Activated naive CD8-positive, alpha-beta T cell treated with anti-CD3 and anti-CD28 coated beads, Interleukin-2, amount 10 ng/mL, durations not matched to agents 7 days and 5 days (primary cell): ENCODE measurements at places on chromosomes 7 and 10.

DNA sequence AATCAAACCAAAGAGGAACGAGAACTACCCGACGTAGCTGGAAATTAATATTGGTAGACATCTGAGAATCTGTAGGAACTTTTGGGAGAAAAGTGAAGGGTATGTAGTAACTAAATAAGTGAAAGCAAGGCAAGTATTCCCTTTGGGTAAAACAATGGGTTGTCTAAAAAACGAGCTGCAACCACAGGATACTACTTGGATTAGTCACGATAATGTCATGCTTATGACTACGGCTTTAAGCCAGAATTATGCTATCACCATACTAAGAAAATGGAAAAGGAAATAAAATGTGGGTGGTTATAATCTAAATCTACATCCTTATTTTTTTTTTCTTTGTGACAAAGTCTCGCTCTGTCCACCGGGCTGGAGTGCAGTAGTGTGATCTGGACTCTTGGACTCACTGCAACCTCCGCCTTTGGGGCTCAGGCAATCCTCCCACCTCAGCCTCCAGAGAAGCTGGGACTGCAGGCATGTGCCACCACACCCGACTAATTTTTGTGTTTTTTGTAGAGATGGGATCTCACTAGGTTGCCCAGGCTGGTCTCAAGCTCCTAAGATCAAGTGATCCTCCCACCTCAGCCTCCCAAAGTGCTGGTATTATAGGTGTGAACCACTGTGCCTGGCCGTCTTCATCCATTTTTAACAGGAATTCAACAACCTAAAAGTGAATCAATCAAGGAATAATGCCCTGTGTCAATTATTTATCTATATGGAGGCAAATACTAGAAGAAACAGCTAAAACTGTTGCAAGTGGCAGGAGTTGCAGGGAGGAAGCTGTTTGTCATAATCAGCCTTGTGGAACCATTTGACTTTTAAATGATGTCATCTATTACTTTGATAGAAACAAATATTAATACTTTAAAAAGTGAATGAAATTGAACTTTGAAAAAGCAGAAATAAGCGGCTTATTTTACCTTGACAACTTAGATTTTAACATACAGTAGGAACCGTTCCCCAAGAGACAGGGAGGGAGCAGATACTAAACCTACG, 189.3 kb downstream of the PRPF18 start:
- no peak for DNase-seq

GRCh38 chr7:133009426-133010252, 72.3 kb downstream of the CHCHD3 start:
- no peak for DNase-seq

DNA sequence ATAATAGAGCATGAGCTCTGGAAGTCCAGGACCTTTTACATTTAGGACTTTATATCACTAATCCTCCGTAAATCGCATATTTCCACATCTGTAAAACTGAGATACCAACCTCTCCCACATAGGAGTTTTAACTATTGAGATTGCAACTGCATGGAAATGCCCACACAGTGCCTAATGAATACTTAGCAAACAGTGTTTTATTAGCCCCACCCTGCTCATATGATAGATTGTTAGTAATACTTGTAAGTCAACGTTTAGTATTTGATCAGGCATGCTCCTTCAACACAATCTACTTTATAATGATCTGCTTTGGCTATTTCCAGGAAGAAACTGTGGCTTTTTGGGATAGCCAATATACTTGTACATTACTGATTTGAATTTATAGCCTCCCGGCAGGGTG, 8.5 kb downstream of the PDZD8 start:
- DNase-seq, result no peak

DNA sequence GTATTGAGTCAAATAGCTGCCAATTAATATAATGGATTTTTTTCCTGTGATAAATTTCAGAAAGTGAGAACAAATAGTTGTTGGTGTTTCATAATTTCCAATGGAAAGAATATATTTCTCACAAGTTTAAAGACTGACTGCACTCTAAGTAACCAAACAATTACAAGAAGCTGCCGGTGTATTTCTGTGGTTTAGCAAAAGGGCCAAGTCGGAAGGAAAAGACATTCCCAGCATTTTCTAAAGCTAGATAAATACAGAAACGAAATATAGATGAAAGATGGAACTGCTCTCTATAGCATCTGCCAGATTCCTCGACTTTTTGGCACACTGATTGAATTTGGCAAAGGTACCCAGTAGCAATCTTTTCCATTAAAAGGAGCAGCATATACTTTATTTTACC, 92.7 kb upstream of the MKX start:
- no peak for DNase-seq

- no peak for DNase-seq
These were observed 99.0 kb downstream of the KIAA1217 start for GRCh38 chr10:24307696-24308485.

DNA sequence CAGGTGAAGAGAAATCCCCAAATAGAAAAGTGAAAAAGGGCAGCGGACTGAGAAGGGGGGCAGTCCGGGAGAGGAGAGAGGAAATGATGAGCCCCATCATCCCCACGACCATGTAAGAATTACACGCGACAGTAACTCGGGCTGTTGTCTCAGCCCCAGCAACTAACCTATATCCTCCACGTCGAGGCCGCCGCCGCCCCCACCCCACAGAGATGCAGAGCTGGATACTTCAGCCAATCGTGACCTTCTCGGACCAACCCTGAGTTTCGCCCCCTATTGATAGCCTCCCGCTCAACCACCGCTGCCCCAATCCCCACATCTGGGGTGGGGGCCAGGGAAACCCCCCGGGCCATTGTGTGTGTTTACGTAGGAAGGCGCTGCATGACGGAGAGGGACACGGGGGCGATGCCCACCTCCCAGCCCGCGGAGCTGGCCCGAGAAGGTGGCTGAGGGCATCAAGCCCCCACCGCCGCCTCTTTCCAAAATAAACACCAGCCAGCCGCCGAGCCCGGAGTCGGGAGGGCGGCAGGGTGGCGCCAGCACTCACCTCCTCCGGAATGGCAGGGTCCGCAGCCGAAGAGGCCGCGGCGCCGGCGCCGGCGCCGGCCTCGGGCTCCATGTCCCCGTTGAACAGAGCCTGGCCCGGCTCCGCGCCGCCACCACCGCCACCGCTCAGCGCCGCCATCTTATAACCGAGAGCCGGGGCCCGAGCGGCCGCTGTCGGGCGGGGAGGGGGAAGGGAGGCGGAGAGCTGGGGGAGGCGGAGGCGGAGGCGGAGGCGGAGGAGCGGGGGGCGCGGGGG, 509 bp downstream of the BRAF start:
- peak; percentile 85 for DNase-seq

DNA sequence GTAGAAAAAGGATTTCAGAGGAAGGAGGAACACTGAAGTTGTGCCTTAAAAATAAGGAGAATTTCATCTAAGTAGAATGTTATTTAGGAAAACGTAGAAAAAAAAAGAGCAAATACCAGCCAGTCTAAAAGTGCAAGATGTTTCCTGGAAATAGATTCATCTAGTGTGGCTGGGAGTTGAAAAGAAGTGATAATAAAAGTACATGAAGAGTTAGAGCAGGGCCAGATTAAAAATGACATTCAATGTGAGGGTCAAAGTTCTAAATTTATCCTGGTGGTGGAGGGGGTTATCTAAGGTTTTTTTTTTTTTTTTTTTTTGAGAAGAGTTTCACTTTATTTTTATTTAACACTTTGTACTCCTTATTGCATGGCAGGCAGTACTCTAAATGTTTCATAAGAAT, 289.3 kb downstream of the MDFIC start:
- no peak for DNase-seq

GRCh38 chr7:137954614-137955013, 47.3 kb downstream of the CREB3L2 start:
- DNase-seq, result no peak
